ENCODE measurements at places on chromosomes 2 and 18. TPM values are rescaled to one million over a fixed set of nuclear protein-coding genes. Genes with fewer than 3 reads are reported as not detected.

DNA sequence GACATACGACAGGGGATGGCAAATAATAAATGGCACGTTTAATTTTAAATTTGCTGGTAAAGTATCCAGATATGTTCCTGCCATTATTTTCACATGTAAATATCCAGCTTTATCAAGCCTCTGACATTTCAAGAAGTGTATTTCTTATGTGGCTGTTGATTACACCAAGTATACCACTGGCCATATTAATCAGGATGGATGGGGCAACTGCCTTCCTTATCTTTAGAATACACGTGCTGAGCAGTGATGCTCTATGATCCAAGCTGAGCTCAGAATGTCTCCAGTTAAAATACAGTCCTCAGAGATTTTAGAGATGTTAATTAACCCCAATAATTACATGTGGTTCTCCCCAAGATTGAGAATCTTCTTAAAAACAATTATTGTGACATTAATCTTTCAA lies 38.3 kb upstream of the RAPGEF4 start:
- H3K27ac ChIP-seq = peak overlapping the region; percentile 95
- peaks cover 64% of the 10 kb centered on the region for H3K4me1 ChIP-seq
- DNase-seq = no peak
- no peaks in the 10 kb centered on the region for H3K27me3 ChIP-seq
- H3K4me3 ChIP-seq = no peak overlapping the region

DNA sequence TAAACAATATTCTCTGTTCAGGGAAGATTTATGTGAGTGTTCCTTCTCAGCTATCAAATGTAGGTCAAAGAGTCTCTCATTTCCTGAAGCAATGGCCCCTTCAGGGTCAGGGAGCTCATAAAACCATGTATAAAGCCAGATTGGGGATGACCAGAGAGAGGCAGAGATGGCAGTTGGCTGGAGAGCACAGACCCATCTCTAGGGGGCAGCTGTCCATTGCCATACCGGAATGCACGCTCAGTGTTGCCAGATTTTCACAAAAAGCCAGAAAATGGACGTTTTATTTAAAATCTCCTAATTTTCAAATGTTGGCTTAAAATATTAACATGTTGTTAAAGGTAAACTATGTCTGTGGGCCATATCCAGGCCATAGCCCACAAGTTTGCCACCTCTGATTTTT lies 1920.7 kb upstream of the CELF4 start:
- H3K4me1 ChIP-seq = no peaks in the 10 kb centered on the region
- no peak overlapping the region for H3K4me3 ChIP-seq
- no peaks in the 10 kb centered on the region for H3K36me3 ChIP-seq
- no peak for DNase-seq
- H3K27ac ChIP-seq = no peak overlapping the region

PSMA8 gene
- not detected for total RNA-seq

DNA sequence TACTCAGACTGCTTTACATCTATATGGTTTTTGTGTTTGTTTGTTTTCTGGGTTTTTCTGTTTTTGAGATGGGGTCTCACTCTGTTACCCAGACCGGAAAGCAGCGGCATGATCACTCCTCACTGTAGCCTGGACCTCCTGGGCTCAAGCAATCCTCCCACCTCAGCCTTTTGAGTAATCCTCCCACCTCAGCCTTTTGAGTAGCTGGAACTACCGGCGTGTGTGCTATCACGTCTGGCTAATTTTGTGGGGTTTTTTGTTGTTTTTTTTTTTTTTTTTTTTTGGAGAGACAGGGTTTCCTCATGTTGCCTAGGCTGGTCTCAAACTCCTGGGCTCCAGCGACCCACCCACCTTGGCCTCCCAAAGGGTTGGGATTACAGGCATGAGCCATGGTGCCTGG lies 9.1 kb downstream of the MAP3K2 start:
- no peaks in the 10 kb centered on the region for H3K27me3 ChIP-seq
- H3K4me3 ChIP-seq = no peak overlapping the region
- peaks cover 11% of the 10 kb centered on the region for H3K4me1 ChIP-seq
- DNase-seq = no peak

APOB gene
- not detected for total RNA-seq

DNA sequence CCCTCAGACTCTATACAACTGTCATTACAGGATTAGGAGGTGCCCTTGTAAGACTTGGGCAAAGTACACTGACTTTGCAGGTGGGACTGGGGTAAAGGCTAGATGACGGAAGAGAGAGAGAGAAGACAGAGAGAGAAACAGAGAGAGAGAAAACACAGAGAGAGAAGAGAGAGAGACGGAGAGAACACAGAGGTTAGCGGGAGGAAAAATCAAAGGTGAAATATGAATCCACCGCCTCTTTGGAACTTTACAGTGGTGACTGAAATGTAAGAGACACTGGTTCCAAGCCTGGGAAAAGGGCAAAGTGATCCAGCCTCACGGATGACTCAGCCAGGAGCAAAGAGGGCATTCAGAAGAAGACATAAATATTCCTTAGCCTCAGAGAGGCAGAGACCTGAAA lies 25.1 kb upstream of the CAB39 start:
- DNase-seq = peak; percentile 91
- H3K4me3 ChIP-seq = peak overlapping the region; percentile 44
- no peaks in the 10 kb centered on the region for H3K27me3 ChIP-seq
- peaks cover 85% of the 10 kb centered on the region for H3K4me1 ChIP-seq

- DNase-seq = no peak
- no peak overlapping the region for H3K4me3 ChIP-seq
- H3K27ac ChIP-seq = no peak overlapping the region
- H3K36me3 ChIP-seq = no peaks in the 10 kb centered on the region
- H3K27me3 ChIP-seq = peaks cover 9% of the 10 kb centered on the region
Measured at GRCh38 chr18:61943175-61943964, 50.6 kb upstream of the RNF152 start.

- peaks cover 88% of the 10 kb centered on the region for H3K27me3 ChIP-seq
- H3K4me1 ChIP-seq = no peaks in the 10 kb centered on the region
- H3K4me3 ChIP-seq = no peak overlapping the region
- no peak overlapping the region for H3K27ac ChIP-seq
- no peaks in the 10 kb centered on the region for H3K36me3 ChIP-seq
Measured at GRCh38 chr18:572831-573289, 7.3 kb upstream of the CETN1 start.

TMEM37 gene
- 0.26 TPM for total RNA-seq

- no peak overlapping the region for H3K4me3 ChIP-seq
- H3K4me1 ChIP-seq = no peaks in the 10 kb centered on the region
- H3K27ac ChIP-seq = no peak overlapping the region
- DNase-seq = no peak
- peaks cover 34% of the 10 kb centered on the region for H3K36me3 ChIP-seq
Measured at GRCh38 chr2:61357681-61358080, 113.2 kb downstream of the USP34 start.

DNA sequence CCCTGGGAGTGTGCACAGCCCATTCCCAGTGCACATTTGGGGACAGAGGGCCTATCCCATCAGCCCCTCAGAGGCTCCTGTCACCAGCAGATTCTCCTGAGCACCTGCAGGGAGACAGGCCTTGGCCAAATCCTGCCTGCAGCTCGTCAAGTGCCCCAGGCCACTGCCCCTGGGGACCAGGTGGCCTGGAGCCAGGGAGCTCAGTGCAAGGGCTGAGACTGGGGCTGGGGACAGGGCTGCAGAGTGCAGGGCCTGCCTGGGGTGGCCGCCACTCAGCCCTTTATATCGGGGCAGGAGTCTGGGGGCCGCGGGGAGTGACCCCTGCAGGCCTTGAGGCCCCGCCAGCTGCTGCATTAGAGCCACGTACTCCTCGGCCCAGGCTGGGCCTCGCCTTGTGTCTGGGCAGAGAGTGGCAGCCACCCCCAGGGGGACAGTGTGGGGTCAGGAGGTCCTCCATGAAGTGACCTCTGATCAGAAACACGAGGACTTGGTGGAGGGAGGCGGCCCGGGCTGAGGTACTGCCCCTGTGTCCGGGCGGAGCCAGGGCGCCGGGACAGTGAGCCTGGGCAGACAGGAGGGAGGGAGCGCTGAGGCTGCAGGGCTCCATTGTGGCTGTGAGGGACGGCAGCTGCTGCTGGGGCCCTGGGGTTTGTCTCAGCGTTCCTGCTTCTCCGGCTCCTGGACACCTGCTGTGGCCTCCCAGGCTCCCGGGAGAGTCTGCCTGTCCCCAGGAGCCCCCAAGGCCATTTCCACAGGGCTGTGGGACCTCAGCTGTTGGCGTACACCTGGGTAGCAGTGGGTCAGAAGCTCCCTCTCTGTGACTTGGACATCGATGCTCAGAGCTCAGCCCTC lies 24.2 kb downstream of the GPC1 start:
- H3K27ac ChIP-seq = no peak overlapping the region
- no peaks in the 10 kb centered on the region for H3K4me1 ChIP-seq
- no peak for DNase-seq
- no peak overlapping the region for H3K4me3 ChIP-seq
- H3K36me3 ChIP-seq = peaks cover 6% of the 10 kb centered on the region

- no peaks in the 10 kb centered on the region for H3K27me3 ChIP-seq
- DNase-seq = no peak
- no peaks in the 10 kb centered on the region for H3K4me1 ChIP-seq
- H3K36me3 ChIP-seq = no peaks in the 10 kb centered on the region
- H3K27ac ChIP-seq = no peak overlapping the region
Measured at GRCh38 chr18:51724790-51725721, 527.6 kb upstream of the MEX3C start.

DNA sequence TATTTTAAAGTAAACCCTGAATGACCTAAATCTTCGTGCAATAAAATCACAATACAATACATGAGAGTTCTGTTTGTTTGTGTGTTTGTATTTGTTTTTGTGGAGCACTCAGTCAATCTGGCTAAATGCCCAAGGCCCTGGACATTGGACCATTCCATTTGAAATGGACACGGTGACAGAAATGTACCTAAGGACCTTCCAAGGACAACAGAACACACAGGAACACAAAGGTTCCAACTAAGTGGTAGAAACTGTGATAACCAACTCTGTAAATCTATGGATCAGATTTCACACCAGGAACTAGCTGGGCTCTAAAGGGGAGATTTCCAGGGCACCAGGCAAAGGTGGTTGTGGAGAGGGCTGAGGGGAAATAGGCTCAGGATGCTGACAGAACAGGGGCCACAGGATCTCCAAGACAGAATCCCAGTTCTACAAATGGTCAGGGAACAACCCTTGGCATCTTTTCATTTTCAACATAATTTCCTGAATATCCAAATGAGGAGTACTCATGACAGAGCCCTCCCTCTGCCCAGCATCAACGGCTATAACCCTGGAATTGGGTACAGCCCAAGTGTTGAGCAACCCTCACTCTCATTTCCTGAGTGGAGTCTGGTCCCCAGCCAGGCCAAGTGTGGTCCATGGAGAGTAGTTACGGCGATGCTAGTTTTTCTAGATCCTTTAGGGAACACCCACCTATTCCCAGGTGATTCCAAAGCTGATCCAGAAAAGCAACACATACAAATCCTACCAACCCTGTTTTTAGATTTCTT lies 78.4 kb downstream of the NCKAP5 start:
- H3K4me3 ChIP-seq = no peak overlapping the region
- peaks cover 5% of the 10 kb centered on the region for H3K4me1 ChIP-seq
- no peak for DNase-seq
- H3K27ac ChIP-seq = no peak overlapping the region
- H3K36me3 ChIP-seq = no peaks in the 10 kb centered on the region

DYSF gene
- total RNA-seq = 13.0 TPM

GRCh38 chr2:174280596-174280995 lies 32.3 kb upstream of the OLA1 start:
- H3K4me3 ChIP-seq = no peak overlapping the region
- no peaks in the 10 kb centered on the region for H3K4me1 ChIP-seq
- H3K27me3 ChIP-seq = no peaks in the 10 kb centered on the region
- no peak for DNase-seq

DNA sequence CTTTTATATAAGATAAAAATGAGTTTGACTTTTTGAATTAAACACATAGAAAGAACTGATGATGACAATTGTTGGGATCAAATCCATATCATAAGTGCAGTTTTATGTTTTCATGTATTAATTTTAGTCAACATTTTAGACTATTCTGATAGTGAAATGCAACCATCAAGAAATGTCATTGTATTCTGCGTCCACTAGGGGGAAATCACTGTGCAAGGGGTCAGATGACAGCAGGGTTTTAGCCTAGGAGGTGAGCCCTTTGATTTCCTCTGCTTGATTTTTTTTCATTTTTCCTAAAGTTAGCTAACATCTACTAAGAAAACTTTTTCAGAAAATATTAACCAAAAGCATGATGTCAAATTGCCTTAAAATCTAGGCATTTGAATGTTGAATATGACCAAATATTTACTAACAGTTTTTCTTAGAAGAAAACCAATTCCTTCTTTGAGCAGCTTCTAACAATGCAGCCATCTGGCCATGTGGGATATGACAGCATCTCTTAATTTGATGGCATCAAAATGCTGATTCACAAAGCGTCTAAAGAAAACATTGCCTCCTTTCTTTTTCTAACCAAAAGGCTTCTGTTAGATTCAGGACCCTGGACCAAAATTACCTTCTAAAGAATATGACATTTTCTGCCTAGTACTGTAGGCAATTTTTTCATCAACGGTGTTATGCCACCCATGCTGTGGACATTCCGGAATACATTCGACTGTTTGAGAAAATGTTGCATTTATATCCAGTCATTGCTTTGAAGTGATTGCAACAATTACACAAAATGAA lies 141.5 kb downstream of the SPHKAP start:
- no peak overlapping the region for H3K27ac ChIP-seq
- no peaks in the 10 kb centered on the region for H3K27me3 ChIP-seq
- H3K36me3 ChIP-seq = no peaks in the 10 kb centered on the region
- H3K4me1 ChIP-seq = no peaks in the 10 kb centered on the region
- H3K4me3 ChIP-seq = no peak overlapping the region

MC5R gene
- total RNA-seq = not detected

GRCh38 chr2:68302281-68302875 lies 17.4 kb downstream of the CNRIP1 start:
- H3K4me1 ChIP-seq = peaks cover 22% of the 10 kb centered on the region
- H3K27ac ChIP-seq = no peak overlapping the region
- H3K4me3 ChIP-seq = no peak overlapping the region
- no peaks in the 10 kb centered on the region for H3K36me3 ChIP-seq
- DNase-seq = peak; percentile 38

CCBE1 gene
- 13.9 TPM for total RNA-seq

DNA sequence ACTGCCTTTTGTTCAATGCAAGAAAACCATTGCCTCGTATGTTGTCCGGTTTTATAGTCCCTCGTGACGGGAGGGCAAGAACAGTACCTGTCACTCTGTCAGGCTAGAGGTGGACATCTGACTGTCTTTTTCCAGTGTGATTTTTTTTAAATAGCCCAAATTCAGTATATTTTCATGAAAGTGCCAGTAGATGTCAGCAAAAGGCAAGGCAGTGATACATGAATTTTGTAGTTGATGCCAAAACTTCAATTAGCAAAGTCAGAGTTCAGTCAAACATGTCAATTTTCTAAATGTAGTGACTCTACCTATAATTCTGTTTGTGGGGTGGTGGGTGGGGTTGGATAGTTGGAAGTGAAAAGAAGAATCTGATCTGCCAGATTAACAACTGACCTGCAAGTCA lies 296.0 kb upstream of the MC4R start:
- H3K36me3 ChIP-seq = no peaks in the 10 kb centered on the region
- peak; percentile 25 for DNase-seq
- no peaks in the 10 kb centered on the region for H3K4me1 ChIP-seq

OXER1 gene
- total RNA-seq = not detected

- H3K36me3 ChIP-seq = no peaks in the 10 kb centered on the region
- H3K27ac ChIP-seq = no peak overlapping the region
- peak; percentile 44 for DNase-seq
- no peaks in the 10 kb centered on the region for H3K4me1 ChIP-seq
Measured at GRCh38 chr18:68847219-68847837, 49.4 kb downstream of the CCDC102B start.

- no peaks in the 10 kb centered on the region for H3K4me1 ChIP-seq
- H3K4me3 ChIP-seq = no peak overlapping the region
- no peaks in the 10 kb centered on the region for H3K27me3 ChIP-seq
- H3K27ac ChIP-seq = no peak overlapping the region
- no peak for DNase-seq
- H3K36me3 ChIP-seq = no peaks in the 10 kb centered on the region
Measured at GRCh38 chr2:180938451-180938850, 42.0 kb upstream of the UBE2E3 start.

SKOR2 gene
- total RNA-seq = not detected

CYP1B1 gene
- total RNA-seq = 37.2 TPM
